ENCODE measurements at places on chromosomes 11 and 22. TPM values are rescaled to one million over a fixed set of nuclear protein-coding genes. Genes with fewer than 3 reads are reported as not detected.

The CFAP300 gene
- not detected for total RNA-seq

The MIOX gene
- 0.53 TPM for total RNA-seq

The FOLH1 gene
- not detected for total RNA-seq

The ZW10 gene
- 17.0 TPM for total RNA-seq

The KCTD14 gene
- not detected for total RNA-seq

GRCh38 chr22:41732096-41732772, 32.9 kb downstream of the MEI1 start:
- no peak for ATAC-seq

GRCh38 chr22:46533070-46533833, 4.2 kb downstream of the CELSR1 start:
- ATAC-seq = no peak

DNA sequence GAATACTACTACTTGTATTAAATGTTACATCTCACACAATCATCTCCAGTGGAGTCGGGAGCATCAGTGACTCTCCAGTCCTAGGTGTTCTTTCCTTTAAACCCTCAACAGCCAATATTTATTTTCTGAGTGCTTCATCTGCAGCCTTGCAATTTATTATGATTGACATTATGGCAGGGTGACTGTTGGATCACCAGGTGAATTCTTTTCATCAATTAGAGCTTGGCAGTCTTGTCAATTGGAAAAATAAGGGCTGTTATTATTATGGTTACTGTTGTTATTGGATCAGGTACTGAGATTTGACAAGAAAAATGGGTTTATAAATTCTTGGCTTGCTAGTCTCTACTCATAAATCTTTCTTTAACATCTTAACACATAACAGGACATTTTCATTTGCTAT, 27.5 kb upstream of the HTATIP2 start:
- ATAC-seq = no peak

- no peak for ATAC-seq
These were observed 1.3 kb downstream of the ABTB2 start for GRCh38 chr11:34356576-34356912.

DNA sequence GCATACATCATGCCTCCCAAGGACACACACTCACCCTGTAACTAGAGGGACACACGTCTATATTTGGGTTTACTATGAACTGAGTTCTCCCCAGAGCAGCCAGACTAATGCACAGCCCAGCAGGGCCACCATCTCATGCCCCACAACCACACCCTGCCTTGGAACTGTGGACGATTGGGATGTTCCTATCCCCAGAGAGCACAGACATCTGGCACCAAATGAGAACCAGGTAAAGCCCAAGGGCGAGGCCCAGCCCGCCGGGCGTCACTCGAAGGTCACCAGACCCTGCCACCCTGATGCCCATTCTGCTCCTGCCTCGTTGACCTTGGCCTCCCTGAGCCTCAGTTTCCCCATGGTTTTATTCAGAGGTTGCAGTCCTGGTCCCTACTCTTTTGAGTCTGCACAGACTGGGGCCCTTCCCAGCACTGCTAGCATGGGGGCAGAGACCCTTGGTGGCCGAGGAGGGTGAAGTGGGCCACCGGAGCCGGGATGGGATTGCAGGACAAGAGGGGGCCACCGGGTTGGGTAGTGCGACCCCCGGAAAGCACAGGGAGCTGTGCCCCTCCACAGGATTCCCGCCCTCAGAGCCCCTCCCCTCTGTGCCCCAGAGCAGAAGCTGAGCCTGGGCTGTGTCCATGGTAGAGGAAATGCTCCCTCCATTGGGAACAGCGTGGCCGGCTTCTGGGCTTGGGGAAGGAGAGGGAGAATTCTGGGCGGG, 56.8 kb downstream of the IGLL5 start:
- ATAC-seq = no peak

DNA sequence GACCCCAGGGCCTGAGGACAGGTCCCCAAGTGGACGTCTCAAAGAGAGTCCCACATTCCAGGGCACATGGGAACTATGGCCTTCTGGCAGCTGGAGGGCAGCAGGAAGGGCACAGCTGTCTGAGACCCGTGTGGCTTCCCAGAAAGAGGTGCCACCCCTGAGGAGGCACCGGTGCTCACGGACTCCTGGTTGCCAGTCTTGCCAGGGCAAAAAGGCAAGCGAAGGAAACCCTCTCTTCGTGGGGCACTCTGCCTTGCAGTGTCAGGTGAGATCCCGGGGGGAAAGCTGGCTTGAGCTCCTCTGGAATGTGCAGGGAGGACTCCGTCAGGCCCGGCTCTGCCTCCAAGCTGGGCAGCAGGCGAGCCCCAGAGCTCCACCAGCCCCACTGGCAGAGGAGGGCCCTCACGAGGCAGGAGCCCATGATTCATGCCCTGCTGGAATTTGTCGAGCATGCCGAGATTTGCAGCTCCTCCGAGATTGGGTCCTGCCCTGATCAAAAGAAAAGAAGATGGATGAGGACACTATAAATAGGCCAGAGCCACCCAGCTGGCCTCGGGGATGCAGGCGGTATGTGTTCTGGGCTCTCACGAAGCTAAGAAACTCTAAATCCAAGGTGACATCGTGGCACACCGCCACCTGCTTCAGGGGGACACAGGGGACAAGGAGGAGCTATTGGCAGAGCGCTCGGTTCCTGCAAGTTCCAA, 9.9 kb upstream of the CELSR1 start:
- ATAC-seq = no peak

- ATAC-seq = no peak
These were observed 14.3 kb upstream of the ARRB1 start for GRCh38 chr11:75365711-75366181.

- ATAC-seq = no peak
These were observed 54.3 kb upstream of the VSTM5 start for GRCh38 chr11:93904716-93905115.

DNA sequence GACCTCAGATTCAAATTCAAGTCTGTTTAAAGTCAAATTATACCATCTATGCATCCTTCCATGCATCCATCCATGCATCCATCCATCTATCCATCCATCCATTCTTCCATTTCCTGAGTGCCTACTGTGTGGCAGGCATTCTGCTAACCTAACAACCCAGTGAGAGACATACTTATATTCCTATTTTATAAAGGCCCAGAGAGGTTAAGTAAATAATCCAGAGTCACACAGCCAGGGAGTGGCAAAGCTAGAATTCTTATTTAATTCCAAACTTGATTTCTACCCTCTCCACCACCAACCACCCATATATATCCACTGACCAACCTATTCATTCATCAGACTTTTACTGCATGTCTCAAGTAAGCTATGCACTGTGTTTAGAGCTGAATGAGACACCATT, 53.8 kb downstream of the LRRC74B start:
- no peak for ATAC-seq

All from activated T-helper 17 cell treated with anti-CD3 and anti-CD28 coated beads, Interleukin-2, amount 50 U/mL, for 72 hours (primary cell).